ENCODE measurements at places on chromosomes 7 and 10.

GRCh38 chr7:156397249-156397648 lies 243.3 kb upstream of the RNF32 start:
- no peak for DNase-seq

- no peak for DNase-seq
Observed at GRCh38 chr7:52962402-52963076, 72.9 kb upstream of the POM121L12 start.

DNA sequence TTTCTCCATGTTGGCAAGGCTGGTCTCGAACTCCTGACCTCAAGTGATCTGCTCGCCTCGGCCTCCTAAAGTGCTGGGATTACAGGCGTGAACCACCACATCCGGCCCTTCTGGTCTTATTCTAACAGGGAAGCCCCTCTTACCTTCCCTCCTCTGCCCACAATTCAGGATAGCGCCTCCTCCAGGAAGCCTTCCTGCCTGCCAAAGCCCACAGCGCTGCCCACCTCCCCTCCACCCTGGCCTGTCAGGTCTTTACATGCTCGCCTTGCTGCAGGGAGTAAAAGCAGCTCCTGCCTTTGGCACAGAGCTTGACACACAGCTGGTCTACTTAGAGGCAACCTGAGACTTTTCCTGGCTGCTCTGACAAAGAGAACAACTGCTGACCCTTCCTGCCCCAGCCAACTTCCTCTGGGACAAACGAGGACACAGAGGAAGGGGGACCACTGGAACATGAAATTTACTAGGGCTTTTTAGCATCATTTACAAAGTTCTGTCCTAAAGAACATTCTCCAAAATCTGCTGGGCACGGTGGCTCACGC lies 13.2 kb downstream of the MLXIPL start:
- no peak for DNase-seq

GRCh38 chr7:115618676-115619075 lies 411.9 kb downstream of the TFEC start:
- no peak for DNase-seq

DNA sequence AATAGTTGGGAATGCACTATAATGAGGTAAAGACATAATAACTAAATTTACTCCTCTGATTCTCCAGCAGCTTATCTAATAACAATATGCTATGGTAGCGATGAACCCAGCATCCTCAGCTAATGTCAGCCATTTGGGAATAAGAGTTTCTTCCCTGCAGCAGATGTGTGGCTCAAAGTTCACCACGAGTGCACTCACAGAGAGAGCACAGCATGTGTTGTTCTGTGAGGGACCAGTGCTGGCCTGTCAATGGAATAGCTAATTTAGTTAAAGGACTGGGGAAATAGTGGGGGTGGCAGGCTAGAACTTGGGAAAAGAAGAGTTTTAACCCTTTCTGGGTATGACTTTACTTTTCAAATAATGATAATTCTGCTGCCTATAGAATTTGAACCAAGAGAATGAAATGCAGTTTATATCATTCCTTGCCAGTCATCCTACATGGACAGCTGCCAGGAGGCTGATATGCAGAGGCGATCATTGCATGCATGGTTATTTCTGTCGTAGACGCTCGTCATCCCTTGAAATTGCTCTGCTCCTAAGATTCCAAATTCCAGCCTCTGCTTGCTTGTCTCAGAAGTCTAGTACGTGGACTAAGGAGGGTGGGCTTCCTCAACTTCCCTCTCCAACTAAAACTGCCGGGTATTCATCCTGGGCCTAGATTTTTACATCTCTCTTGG lies 355.6 kb downstream of the RNLS start:
- no peak for DNase-seq

- DNase-seq, result peak; percentile 24
Observed at GRCh38 chr10:6416892-6417512, 163.1 kb downstream of the PRKCQ start.

DNA sequence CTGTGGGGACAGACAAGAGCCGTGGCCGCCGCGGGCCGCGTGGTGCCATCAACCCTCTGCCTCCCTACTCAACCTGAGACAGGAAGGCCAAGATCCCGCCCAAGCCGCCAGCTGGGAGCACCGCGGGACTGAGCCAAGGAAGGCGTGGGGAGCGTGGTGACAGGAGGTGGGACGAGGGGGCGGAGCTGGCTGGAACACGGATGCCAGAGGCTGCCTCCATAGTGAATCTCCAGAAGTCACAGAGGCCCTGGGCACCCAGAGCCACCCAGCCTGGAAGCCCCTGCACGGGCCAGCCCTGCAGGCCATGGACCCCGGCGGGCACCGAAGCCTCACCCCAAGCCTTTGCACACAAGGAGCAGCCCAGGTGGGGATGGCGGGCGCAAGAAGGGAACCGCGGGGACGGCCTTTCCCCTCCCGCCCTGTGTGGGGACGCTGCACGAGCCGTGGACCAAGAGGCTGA lies 18.1 kb upstream of the DPYSL4 start:
- no peak for DNase-seq

DNA sequence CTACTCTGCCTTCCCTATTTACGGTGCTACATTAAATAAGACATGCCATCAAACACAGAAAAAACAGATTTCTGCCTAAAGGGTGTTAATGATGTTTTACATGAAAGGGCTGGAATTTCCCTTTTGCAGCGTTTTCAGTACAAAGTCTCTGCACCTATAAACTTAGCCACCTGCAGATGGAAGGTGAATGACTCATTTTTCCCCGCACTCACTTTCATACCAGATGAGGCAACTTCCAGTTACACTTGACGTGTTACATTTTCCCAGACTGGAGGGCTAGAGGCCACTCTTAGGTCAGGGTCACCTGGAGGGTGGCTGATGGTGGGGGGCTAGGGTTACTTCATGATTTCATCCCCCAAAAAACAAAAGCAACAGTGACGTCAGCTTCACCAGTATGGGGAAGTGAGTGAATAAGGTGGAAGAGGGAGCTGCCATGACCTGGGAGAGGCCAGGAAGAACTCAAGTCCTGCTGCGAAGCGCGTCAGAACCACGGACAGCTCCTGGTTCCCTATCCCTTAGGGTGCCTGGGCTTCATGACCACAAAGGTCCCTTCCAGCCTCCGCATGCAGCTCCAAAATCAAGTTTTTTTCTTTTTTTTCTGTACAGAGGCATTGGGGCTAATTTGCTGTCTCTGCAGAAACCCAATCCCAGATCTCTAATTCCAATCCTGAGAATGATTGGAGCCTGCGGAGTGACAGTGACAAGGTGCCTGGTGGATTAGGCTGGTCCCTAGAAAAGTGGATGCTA lies 94.0 kb downstream of the ADARB2 start:
- DNase-seq, result peak; percentile 9

DNA sequence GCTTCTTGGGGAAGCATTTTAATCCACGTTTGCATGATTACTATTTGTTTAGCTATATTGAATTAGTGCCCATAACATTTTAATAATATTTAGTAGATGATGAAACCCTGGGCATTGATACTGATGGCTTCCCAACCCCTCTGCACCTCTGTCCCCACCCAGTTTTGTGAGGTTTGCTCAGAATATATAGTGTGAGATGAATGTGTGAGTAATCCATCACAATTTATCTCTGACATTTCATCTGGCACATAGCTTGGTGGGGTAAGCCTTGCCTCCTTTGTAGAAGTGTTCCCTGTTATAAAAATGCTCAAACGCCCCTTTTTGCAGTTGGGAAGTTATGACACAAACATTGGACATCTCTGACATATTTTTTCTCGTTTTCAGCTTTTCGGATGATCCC lies 104.2 kb downstream of the WNT2 start:
- DNase-seq, result no peak

DNA sequence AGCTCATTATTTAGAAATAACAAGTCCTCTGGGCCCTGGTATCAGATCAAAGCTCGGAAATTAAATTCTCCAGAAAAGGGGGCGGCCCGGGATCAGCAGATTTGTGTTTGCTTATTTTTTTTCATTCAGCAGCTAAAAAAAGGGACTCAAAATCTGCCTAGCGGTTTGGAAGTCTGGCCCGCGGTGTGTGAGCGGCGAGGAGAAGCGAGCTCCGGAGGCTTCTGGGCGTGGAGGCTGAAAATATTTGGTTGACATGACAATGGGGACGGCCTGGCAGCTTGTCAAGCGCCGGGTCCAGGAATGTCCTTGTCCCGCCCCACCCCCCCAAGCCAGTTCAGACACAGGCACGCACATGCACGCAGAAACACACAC lies 43.4 kb downstream of the FOXL3 start:
- no peak for DNase-seq

DNA sequence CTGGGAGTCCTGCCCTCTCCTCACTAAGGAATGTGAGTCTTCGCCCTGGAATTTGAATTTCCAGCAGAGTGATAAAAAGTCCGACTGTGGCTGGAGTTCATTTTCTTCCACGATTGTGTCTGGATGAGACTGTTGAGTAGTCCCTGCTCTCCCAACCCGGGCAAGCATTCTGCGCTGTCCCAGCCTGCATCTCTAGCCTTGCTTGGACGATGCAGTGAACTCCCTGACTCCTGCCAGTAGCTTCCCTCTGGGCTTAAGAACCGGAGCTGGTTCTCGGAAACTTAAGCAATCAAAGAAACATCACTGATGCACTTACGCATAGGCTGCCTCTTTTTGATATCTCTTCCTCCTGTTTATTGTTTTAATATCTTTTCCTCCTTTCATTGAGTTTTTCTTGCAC lies 116.0 kb upstream of the FZD8 start:
- no peak for DNase-seq

- no peak for DNase-seq
Observed at GRCh38 chr10:131267814-131268095, 43.8 kb downstream of the TCERG1L start.

DNA sequence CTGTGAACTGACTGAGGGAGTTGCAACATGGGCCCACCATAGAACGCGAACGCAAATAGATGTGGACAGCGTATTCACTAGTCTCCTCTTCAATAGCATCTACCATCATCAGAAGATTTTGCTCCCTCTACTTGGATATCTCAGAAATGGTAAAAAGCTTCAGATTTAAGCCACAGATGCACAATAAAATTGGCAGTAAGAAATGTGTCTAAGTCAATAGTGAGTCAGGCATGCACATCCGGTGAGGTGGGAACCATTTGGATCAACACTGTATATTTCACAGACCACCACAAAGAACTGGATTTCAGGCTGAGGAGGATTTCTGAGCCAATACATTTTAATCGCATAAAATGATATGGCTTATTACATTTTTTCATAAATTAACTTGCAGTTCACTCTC lies 111.5 kb upstream of the ADAM12 start:
- DNase-seq, result no peak

DNA sequence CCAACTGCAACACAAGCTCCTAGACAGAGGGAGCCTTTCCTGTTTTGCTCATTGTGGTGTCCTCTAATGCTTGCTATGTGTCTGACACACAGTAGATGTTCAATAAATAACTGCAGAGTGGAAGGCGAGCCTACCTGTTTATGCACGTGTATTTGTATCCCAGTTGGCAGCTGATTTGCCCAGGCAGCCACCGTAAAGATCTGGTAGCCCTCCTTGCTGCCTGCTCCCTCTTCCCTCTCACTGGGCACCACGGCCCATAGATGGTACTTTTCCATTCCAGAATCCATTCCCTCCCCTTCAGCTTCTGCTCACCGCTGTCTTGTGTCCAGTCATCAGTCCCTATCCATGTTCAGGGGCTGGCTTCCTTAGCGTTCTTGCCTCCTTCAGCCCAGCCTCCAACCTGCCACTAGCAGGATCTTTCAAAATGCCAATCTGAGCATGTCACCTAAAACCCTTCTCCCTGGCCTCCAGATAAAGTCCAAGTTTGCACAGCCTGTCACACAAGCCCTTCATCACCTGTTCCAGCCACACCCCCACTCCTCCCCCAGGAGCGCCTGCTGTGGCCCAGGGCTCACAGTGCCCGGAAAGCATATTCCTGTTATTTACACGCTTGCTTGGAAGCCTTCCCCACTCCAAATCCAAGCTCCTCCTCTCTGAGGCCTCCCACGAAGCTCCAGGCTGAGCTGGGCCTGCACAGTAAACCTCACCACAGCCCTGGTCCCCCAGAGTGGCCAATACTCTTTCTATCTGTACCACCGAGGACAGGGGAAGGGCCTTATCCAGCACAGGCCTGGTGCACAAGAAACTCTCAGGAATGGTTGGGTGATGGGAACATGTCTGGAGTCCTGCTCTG lies 21.0 kb downstream of the ZCCHC24 start:
- peak; percentile 55 for DNase-seq

DNA sequence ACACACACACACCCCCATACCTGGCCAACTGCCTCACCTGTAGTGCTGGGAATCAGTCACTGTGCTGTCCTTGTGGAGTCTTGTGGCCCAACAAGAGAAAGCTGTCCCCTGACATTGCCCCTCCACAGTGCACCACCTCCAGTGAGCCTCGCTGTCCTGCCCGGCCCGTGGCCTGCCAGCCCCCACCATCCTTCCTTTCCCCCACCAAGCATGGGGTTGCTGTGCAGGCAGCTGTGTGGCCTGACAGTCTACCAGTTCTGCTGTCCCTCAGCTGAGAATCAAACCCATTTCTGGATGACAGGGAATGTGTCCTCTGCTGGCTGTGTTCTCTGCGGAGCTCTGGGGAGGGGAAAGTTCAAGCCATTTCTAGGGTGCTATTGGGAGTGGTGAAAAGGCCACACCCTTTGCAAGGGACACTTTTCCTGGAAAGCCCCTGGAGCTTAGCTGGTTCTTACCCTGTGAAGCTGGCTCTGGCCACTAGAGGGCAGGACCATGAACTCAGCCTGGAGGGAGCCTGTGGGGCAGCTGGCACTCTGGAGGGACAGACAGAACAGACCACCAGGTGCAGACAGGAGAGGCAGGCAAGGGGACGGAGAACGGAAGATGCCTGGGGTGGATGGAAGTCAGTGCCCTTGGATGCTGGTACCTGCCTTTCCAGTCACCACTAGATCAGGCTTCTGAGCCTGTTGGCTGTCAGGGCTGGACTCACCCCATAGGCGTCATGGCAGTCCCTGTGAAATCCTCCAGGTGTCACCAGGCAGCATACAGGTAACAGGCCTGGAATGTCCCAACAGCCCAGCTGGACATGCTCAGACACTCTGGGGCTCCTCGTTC lies 10.5 kb upstream of the MTPAP start:
- DNase-seq, result peak; percentile 33

- DNase-seq, result peak; percentile 100
Observed at GRCh38 chr7:33986951-33987947, 81.9 kb downstream of the BMPER start.

DNA sequence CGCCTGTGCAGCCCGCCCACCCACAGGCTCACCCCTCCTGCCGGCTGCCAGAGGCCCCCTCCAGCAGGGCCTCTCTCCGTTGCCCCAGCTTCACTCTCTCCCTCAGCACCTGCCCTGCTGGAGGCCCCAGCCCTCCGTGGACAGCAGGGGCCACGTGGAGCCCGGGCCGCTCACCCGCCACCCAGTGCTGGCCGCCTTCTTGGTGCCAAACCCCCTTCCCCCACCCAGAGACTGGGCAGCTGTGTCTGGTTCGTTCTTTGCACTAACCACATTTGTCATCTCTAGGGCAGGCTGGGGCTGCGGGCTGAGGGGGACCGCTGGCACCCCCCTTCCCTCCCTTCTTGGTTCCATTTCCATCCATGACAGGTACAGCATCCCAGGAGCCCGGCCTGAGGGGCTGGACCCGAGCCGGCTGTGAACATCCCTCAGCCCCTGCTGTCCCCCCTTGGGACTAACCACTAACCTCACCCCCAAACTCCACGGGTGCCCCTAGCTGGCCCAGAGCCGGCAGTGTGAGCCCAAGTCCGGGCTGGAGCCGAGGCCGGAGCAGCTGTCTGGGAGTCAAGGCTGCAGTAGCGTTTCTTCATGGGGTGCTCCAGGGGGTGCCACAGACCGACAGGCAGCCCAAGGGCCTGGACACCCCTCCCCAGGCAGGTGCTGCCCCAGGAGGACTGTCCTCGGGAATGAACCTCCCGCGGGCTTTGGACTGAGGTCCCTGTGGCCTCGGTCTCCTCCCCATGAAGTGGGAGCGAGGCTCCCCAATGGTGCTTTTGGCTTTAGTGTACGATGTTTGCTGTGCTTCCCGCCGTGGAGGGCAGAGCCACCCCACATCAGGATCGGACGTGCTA lies 25.5 kb upstream of the AMZ1 start:
- no peak for DNase-seq
